Suprapubic skin (tissue), 4 donors: ENCODE measurements at places on chromosomes 2 and 18.

DNA sequence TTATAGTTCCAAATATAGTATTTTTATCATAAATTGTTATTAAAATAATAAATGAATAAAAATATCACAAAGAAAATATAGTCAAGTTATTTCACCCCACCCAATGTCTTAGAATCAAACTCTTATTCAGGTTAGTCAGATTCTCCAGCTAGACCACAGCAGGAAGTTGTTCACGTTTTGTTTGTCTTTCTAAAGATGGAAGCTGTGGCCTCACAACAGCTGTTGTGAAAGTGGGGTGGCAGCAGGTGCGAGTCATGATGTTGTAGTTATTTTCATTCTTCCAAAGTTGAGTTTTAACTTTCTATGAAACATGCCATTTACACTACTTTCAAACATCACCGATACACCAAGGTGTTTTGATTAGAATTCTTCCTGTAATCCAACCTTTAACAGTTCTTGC is 272.9 kb downstream of the SLC8A1 start:
- DNase-seq: no peak

- no peak for DNase-seq
These were observed 2.5 kb downstream of the KCNF1 start for GRCh38 chr2:10914272-10914693.

DNA sequence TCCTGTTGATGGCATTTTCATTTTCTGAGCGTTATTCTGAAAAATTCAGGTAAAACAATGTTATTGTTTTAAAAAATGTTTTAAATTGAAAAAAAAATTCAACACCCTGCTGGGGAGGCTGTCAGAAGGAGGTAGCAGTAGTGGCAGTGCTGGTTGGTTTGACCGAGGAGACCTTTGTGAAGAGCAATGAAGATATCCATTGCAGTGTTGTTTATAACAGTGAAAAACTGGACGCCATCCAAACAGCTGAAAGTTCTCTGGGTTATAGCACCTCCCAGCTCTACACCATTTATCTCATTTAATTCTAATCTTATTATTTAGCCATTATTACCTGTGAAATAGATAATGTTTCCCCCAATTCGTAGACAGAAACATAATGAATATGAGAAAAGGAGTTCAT is 12.6 kb upstream of the ITM2C start:
- no peak for DNase-seq

- no peak for DNase-seq
These were observed 14.5 kb upstream of the ERMN start for GRCh38 chr2:157339965-157340655.

GRCh38 chr2:134657650-134658250 is 61.0 kb downstream of the TMEM163 start:
- DNase-seq: no peak

- no peak for DNase-seq
These were observed 163.4 kb downstream of the LDLRAD4 start for GRCh38 chr18:13381944-13382365.

GRCh38 chr2:155099784-155100183 is 401.3 kb downstream of the KCNJ3 start:
- DNase-seq: peak; percentile 36

- no peak for DNase-seq
These were observed 98.5 kb downstream of the MRPS9 start for GRCh38 chr2:105136394-105136793.

GRCh38 chr2:241956521-241957110 is 87.1 kb downstream of the RTP5 start:
- peak; percentile 52 for DNase-seq

DNA sequence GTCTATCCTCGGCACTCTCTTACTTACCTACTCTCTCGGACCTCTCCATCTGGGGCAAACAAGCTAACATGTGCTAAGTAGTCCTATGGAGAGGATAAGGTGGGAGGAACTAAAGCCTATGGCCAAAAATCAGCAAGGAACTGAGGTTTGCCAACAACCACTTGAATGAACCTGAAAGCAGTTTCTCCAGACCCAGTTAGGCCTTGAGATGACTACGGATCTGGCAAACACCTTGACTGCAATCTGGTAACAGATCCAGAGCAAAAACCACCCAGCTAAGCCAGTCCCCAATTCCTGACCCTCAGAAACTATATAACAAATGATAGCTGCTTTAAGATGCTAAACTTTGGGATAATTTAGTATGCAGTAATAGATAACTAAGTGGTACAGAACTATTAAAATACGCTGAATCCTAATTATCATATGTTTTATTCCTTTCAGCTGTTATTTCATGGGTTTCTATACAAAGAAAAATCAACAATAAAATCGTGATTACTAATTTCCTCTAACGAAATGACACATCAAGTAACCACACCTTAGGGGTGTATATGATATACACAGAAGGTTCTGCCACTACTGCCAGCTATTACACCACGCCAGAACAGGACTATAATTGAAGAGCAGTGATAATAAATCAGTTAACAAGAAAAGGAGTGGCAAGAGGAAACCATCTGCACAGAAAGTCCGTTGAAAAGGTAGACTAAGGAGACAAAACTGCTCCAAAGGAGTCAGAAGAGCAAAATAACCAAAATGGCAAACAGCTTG is 3.2 kb downstream of the FARSB start:
- no peak for DNase-seq

GRCh38 chr18:12679183-12679786 is 21.4 kb upstream of the SPIRE1 start:
- no peak for DNase-seq

GRCh38 chr2:177489719-177490301 is 97.2 kb downstream of the AGPS start:
- no peak for DNase-seq

GRCh38 chr2:160473468-160474318 is 19.9 kb downstream of the RBMS1 start:
- no peak for DNase-seq

DNA sequence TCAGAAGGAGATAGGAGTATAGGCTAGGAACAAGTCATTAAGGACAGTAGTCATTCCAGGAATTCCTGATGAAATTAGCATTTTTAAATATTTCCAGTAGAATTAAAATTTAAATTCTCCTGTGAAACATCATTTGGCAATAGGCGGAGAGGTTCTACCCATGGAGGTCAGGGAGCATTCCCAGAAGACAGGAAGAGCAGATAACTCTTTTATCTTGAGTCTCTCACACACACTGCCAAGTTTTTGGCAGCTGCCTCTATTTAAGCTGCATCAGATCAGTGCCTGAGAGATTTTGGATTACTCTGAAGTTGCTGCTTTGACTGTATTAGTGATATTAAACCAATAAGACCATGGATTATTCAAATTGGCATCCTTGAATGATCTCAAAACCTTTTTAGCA is 714.7 kb downstream of the EPHA4 start:
- DNase-seq: no peak

DNA sequence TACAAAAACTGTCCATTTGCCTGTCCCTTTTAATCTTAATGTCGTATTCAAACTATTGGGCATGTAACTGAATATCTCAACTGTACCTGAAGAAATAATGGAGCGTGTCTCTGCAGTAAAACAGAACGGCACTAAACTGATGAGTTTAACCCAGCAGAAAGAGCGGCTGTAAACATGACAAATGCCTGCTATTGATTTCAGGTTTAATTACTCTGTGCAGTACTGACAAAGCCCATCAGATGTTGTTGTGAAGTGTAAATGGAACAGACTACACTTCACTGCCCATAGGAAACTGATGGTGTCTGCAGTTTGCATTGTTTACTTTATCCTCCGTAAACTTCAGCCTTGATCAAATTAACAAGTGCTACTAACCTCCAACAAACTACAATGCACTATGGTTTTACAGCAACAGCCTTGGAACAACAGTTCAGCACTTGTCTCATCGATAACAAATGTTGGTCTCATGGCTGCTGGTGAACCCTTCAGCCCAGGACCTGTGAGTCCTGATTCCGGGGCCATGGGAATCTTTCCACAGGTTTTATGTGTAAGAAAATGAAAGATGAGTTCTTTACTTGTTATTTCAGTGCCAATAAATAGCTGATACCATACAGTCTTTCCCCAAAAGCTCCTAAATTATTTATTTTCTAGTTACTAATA is 316.5 kb downstream of the CCDC178 start:
- DNase-seq: no peak

- DNase-seq: no peak
These were observed 622.3 kb upstream of the ACVR2A start for GRCh38 chr2:147222506-147222905.

DNA sequence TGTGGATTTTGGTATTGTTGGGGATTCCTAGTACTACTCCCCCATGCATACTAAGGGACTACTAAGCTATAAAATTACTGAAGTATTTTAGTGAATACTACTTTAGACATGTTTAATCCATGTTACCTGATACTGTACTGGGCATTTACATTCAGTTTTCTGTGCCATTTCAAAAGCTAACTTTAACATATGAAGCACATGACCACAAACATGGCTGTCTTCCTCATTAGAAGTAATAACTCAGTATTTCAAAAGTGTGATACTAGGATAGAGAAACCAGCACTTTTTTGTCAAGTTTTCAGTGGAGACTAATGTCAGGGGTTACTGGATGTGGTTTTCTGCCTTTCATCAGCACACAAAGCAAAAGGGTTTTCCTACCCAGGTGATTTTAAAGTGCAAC is 27.9 kb downstream of the WDR33 start:
- no peak for DNase-seq

GRCh38 chr2:239438995-239439753 is 38.4 kb upstream of the HDAC4 start:
- peak; percentile 52 for DNase-seq

DNA sequence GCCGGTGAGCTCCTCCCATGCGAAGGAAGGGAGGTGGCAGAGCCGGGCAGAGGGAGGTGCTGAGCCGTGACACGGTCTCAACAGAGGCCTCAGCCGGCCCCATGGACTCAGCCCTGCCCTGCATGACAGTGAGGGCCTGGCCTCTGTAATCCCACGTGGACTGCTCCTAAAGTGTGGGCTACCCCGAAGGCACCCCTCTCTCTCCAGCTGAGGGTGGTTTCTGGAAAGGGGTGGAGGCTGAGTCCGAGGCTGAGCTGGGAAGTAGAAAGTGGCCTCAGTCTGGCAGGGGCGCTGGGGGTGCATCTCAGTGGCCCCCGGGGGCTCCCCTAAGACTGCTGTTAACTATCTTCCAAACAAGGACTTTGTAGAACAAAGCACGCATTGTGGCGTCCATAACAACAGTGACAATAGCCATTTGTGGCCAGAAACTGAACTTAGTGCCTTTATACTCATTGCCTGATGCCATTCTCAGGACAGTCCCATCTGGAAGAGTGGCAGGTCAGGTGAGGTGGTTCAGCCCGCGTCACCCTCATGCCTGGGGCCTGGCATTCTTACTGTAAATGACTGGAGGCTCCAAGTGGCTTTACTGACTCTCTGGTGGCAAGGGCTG is 192.4 kb downstream of the TWIST2 start:
- DNase-seq: no peak

DNA sequence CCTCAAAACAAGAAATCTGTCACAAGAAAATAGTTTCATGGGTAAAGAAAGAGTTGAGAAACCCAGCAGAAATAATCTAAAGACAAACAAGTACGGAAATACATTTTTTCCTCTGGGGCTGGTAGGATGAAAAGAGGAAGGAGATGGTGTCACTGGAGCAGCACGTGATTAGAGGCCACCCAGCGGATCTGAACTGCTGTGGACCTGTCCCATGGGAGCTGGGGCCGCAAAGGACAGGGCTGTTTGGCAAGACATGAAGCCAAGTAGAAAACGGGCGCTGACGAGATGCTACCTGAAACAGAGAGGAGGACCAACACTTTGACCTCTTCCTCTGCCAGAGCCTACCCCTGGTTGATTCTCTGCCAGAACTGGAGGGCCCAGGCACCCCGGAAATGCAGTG is 295.4 kb upstream of the ATP5MC3 start:
- DNase-seq: peak; percentile 51

GRCh38 chr18:39302481-39302880 is 1736.9 kb upstream of the CELF4 start:
- no peak for DNase-seq

DNA sequence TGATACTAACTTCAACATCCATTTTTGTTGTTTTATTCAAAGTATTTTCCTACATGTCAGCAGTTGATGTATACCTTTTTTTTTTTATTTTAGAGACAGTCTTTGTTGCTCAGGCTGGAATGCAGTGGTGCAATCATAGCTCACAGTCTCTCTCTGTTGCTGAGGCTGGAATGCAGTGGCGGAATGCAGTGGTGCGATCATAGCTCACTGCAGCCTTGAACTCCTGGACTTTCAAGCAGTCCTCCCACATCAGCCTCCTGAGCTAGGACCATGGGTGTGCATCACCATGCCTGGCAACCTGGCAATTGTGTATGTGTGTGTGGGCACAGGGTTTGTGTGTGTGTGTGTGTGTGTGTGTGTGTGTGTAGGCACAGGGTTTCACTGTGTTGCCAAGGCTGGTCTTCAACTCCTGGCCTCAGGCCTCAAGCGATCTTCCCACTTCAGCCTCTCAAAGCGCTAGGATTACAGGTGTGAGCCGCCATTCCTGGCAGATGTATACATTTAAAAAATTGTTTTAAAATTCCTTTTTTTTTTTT is 24.8 kb downstream of the SANBR start:
- no peak for DNase-seq

- no peak for DNase-seq
These were observed 6.0 kb downstream of the POU3F3 start for GRCh38 chr2:104859766-104860450.

DNA sequence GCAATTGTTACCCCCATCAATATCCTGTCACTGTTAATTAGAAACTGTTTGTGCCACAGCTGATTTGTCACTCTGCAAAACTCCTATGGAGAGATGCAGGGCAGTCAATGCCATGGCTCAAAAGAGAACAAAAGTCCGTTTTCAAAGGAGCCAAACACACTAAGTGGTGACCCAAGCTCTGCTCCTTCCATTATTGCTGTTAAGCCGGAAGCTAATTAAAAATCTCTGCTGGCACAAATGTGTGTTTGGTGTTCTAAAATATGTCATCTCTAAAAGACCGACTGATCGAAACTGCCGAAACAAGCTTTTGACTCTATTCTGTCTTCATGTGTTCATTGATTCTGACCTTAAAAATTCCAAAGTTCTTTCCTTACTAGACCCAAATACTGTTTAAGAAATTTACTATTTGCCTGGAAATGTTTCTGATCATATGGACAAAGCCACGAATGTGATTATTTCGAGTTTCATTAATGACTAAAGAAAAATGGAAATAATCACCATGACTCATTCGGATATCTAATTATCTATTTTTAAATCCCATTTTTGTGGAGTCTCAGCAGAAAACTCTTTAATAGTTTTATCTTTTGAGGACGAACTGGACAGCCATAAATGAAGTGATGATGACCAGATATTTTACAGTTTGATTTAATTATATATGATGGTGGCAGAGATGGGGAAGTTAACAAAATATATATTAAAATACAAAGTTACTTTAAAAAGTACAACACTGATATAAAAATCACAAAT is 287.6 kb downstream of the SOCS6 start:
- DNase-seq: no peak

- no peak for DNase-seq
These were observed 108.6 kb downstream of the CERS6 start for GRCh38 chr2:168564641-168565040.

GRCh38 chr2:33337981-33338380 is 138.5 kb upstream of the RASGRP3 start:
- DNase-seq: no peak

DNA sequence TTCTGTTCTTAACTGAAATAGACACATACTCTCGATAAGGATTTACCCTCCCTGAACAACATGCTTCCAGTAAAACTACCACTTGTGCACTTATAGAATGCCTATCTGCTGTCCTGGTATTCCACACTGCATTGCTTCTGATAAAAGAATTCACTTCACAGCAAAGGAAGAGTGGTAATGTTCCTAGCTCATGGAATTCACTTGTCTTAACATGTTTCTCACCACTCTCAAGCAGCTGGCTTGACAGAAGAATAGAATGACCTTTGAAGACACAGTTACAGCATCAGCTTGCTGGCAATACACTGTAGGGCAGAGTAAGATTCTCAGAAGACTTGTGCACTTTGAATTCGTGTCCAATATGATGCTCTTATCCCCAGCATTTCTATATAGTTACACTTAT is 524.1 kb upstream of the CNTNAP5 start:
- DNase-seq: no peak
